ENCODE measurements at places on chromosomes 4 and X. TPM values are rescaled to one million over a fixed set of nuclear protein-coding genes. Genes with fewer than 3 reads are reported as not detected.

Gene MXRA5
- total RNA-seq = 40.3 TPM

Gene CSN1S1
- not detected for total RNA-seq

Gene S100G
- total RNA-seq = not detected

Gene NOX1
- total RNA-seq = not detected

Gene MTTP
- 0.26 TPM for total RNA-seq

Gene CASP6
- 33.5 TPM for total RNA-seq

Gene FGFBP2
- total RNA-seq = not detected

Gene SSR4
- total RNA-seq = 144 TPM

Gene SMIM14
- total RNA-seq = 35.4 TPM

Gene PDGFRA
- total RNA-seq = 363 TPM

Gene MAGEA8
- total RNA-seq = not detected

Gene AFF2
- under 0.01 TPM for total RNA-seq

Gene GDPD2
- not detected for total RNA-seq

Gene BEX1
- not detected for total RNA-seq

Gene VSIG1
- not detected for total RNA-seq

Gene GLUD2
- 1.8 TPM for total RNA-seq

Gene ANKRD50
- total RNA-seq = 21.3 TPM

Gene DCX
- not detected for total RNA-seq

Gene ADH1C
- 0.83 TPM for total RNA-seq

Gene TMEM47
- total RNA-seq = 128 TPM

Gene AWAT1
- total RNA-seq = not detected
